ENCODE measurements at places on chromosomes 3 and 15.

GRCh38 chr3:194009019-194009418 is 126.9 kb upstream of the HES1 start:
- no peak for DNase-seq

DNA sequence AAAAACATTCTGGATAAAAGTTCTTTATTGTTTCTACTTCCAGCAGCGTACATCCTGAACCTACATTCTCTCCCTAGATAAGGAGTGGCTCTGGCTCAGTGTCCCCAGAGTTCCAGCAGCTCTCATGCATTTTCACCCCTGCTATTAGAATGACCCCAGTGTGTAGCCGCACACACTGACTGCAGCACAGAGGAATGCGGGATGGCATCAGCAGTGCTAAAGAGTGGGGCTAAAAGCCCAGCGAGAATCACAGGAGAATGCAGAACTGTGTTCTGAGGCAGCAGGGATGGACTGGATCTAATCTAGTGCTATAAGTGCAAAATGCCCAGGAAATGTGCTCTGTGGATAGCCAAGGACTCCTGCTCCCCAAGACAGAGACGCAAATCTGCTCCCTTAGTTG is 66.4 kb upstream of the TJP1 start:
- DNase-seq: no peak

GRCh38 chr15:69194854-69195253 is 34.4 kb downstream of the GLCE start:
- no peak for DNase-seq

GRCh38 chr15:65372787-65373067 is 5.1 kb downstream of the IGDCC3 start:
- no peak for DNase-seq

DNA sequence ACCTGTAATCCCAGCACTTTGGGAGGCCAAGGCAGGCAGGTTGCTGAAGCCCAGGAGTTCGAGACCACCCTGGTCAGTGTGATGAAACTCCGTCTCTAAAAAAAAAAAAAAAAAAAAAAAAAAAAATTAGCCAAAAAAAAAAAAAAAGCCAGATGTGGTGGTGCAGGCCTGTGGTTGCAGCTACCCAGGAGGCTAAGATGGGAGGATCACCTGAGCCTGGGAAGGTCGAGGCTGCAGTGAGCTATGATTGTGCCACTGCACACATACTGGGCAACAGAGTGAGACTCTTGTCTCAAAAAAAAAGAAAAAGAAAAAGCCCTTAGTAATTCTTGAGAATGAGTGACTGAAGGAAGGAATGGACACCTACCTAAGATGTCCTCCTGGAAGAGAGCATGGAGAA is 105.1 kb downstream of the VGLL4 start:
- no peak for DNase-seq

DNA sequence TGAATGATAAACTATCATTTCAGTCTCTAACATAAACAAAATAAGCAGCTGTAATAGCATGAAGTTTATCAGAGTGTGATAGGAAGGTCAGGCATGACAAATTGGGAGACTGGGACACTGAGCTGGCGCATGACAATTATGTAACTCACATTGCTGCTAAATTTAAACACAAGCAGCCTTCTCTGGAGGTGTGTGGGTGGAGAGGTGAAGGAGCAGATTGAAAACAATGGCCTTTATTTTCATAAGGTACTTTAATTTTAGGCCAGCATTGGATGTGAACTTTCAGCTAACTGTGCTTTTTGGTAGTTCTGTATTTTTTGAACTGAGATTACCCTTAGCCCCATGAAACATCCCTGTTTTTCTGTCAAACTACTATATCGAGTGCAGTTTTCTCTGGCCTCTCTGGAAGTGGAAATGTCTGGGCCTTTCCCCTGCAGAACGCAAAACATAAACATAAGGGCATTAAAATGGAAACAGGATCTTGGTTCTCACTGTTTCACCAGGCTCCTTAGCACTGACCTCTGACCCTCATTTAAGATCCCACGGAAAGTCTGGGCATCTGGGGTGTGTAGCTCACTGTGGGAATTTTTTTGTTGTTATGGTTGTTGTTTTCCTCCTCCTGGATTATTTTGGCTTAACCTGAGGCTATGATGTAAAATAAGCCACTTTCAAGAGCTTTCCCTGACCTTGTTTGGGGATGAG is 160.1 kb upstream of the DPH6 start:
- no peak for DNase-seq

Measured in left renal cortex interstitium (tissue), 4 donors.